ENCODE measurements at places on chromosomes 1 and 21.

- DNase-seq = no peak
Measured at GRCh38 chr1:222040121-222040805, 298.4 kb upstream of the DUSP10 start.

- no peak for DNase-seq
Measured at GRCh38 chr1:69263921-69264391, 303.8 kb upstream of the LRRC7 start.

DNA sequence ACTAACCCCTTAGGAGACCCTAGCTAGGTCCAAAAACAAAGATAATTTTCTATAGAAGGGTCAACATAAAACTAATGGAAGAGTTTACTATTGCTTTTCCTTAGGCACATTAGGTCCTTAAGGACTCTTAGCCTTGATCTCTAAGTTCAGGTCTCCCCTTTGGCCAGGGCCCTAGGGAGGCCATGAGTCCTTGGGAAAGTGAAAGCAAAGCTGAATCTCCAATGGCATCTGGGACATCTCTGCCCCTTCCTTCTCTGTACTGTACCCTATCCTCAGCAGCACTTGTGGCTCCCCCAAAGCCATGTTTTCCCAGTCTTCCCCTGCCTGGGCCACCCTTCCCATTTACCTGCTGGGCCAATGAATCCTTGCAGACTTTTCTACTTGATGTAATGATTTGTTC is 14.3 kb downstream of the IER5 start:
- DNase-seq = no peak

- DNase-seq = no peak
Measured at GRCh38 chr1:162212713-162213112, 143.2 kb downstream of the NOS1AP start.

Measured in non-pigmented ciliary epithelial cell (primary cell).